NCI-H2029 treated with DMSO at 0.1 percent for 48 hours (cell line): ENCODE measurements at places on chromosomes 2 and 18.

DNA sequence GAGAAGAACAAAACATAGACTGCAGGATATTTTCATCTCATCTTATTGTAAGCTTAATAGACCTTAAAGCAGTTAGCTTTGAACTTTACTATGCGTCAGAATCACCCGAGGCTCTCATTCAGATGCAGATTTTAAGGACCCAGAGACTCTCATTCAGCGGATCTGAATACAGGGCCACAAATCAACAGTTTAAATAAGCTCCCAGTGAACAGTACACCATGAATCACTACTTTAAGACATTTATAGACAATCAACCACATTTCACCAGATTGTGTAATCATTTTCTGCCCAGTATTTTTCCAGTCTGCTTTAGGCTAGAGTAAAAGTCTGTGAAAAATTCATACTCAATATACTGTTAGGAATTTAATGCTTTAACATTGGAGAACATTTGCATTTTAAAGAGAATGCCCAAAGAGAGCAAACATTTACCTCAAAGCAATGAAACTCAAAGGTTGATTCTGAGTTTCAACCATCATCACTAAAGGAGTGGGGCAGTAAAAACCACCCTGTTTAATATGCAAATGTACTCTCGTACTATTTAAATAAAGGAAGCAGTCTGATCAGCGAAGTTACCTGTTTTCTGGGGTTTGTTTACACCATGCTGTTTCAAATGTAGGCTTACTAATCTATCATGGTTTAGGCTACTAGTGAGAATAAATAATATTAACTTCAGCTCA, 11.0 kb upstream of the ALPK2 start:
- DNase-seq: no peak

- DNase-seq: no peak
These were observed 62.6 kb downstream of the MARCO start for GRCh38 chr2:119004602-119005001.

DNA sequence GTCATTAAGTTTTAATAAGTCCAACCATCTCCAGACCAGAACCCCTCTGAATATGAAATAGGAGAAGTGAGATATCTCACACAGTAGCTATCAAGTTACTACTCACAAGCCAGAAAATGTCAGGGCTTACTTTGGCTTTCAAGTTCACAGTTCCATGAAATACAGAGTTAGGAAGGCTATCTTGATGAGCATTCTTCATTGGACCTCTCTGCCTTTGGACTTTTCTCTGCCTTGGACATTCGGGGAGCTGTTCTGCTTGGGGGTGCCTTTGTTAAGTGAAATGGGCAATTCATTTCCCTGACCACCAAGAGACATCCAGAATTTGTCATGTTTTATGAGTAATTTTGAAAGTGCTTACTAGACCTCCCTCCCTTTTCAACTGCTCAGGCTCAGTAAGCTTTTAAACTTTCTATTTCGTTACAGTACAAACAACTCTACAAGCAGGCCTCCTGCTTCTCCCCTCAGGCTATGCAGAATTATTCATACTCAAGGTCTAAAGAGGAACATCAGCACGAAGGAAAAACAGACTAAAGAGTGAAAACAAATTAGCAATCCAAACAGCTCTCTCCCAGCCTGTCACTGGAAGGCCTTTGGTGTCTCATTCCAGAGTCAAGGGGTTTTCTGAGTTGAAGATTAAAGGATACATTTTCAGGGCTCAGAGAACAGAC, 95.3 kb downstream of the MREG start:
- no peak for DNase-seq

GRCh38 chr2:201257381-201257955, 2.9 kb upstream of the CASP8 start:
- DNase-seq: peak; percentile 55

DNA sequence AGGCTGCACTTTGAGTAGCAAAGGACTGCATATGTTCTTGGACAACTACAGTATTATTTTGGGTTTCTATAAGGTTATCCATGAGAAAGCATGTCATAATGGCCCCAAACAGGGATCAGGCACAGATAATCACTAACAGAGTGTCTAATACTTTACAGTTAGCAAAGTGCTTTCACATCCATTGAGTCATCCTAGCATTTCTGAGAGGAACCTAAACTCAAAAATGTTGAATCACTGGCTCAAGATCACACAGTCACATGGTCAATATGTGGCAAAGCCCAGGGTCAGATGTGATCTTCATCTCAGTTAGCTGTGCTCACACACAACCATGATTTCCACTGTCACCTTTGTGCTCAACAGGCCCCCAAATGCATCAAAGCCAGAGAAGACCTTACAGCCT, 156.1 kb upstream of the VRK2 start:
- no peak for DNase-seq

DNA sequence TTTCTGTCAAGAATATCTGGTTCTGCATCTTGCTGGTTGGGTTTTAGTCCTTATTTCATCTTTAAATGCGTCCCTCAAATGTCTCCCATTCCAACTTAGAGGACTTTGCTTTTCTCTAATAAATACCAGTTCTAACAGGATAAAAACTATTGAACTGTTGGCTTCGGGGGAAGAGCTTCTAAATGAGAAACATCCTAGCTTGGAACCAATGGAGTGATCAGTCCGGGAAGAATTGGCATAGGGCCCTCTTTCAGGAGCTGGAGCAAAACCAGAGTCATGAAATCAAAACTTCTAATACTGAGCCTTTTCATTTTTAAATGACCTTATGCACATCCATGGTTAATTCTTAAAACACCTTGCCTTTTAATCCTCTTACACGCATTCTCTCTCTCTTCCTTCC, 401.6 kb upstream of the SMIM21 start:
- no peak for DNase-seq

DNA sequence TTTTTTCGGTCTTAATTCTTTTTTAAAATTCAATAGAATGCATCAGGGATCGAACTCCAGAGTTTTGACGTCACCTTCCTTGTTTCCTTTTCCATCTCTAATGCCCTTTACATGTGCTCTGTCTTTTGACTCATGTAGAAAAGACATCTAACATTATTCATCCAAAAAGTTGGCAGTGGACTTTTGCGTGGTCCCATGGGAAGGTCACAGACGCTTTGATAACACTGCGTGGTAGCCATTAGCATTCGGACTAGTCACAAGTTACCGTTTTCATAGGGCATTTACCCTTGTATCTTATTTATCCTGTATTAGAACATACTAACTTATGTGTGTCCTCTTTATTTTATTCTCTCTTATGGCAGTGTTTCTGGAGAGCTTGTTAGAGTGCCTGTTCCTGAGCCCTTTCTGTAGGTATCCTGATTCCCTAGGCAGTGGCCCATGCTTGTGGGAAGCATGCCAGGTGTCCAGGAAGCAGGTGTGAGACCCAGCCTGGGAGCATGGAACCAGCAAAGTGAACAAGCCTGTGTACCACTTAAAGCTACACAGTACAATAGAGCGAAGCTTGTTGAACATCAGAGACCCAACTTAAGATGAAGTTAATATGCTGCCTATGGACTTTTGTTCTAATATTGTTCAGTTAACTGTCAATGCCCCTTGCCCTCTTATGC, 73.6 kb upstream of the RBM44 start:
- DNase-seq: peak; percentile 84

DNA sequence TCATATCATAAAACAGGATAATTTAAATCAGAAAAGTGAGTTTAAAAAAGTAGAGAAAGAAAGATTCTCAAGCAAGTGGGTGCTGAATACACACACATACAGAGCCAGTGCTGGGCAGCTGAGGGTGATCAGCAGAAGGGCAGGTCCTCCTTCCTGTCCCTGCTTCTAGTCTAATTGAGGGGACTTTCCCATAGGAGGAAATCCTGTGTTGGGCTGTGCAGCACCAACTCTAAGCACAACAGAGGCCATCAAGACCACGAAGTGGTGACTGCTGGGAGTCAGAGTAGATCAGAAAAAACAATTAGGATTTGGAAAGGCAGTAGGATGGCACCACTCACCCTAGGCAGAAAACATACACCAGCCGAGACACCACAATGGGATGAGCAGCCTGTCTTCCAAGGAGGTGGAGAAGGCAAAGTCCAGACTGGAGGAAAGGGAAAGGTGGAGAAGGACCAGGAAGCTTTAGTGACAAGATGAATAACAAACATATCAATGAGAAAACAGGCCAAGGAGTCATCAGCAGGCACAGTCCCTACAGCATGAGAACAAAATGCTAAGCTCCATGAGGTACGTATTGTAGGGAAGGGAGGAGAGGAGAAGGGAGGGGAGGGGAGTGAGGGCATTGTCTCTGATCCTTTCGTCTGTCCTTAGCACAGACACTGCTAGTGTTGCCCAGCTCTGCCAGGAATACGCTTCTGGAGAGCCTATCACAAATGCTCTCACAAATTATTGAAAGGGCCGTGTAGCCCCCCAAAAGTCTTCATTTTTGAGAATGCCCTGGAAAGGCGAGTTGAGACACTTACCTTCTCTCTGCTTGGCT, 16.7 kb upstream of the MSGN1 start:
- DNase-seq: no peak

GRCh38 chr2:96470109-96470508, 35.0 kb downstream of the NEURL3 start:
- DNase-seq: no peak

GRCh38 chr2:173217116-173217840, 137.4 kb upstream of the CDCA7 start:
- no peak for DNase-seq

GRCh38 chr2:127593228-127594115, 52.5 kb upstream of the GPR17 start:
- no peak for DNase-seq

DNA sequence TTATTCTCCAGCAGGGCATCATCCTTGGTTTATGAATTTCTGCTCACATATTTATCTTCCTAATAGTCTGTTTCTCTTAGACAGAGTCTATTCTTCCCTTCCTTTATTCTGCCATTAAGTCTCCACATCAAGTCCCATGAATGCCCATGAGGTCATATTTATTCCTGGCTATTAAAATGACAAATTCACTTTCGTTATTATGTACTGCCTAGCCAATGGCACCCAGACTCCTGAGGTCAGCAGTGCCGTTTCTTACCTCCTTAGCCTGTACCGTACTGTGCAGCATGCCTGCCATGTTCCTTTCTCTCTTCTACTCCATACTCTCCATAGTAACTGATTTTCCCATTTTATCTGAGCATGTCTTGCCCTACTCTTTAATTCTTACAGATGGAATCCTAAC, 82.3 kb upstream of the SPTBN1 start:
- no peak for DNase-seq
